Esophagus squamous epithelium (tissue), 5 donors: ENCODE measurements at places on chromosomes 5 and 9.

DNA sequence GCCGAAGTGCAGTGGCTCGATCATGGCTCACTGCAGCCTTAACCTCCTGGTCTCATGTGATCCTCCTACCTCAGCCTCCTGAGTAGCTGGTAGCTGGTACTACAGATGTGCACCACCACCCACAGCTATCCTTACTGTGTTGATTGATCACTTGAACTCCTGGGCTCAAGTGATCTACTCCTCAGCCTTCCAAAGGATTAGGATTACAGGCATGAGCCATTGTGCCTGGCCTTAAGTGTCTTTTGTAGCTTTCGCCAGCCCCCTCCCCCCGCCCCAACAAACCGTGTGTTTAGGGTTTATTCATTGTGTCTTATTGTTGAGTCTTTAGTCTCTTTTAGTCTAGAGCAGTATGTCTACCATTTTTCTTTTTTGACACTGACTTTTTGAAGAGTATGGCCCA, 33.1 kb downstream of the SPIN1 start:
- no peak for DNase-seq

DNA sequence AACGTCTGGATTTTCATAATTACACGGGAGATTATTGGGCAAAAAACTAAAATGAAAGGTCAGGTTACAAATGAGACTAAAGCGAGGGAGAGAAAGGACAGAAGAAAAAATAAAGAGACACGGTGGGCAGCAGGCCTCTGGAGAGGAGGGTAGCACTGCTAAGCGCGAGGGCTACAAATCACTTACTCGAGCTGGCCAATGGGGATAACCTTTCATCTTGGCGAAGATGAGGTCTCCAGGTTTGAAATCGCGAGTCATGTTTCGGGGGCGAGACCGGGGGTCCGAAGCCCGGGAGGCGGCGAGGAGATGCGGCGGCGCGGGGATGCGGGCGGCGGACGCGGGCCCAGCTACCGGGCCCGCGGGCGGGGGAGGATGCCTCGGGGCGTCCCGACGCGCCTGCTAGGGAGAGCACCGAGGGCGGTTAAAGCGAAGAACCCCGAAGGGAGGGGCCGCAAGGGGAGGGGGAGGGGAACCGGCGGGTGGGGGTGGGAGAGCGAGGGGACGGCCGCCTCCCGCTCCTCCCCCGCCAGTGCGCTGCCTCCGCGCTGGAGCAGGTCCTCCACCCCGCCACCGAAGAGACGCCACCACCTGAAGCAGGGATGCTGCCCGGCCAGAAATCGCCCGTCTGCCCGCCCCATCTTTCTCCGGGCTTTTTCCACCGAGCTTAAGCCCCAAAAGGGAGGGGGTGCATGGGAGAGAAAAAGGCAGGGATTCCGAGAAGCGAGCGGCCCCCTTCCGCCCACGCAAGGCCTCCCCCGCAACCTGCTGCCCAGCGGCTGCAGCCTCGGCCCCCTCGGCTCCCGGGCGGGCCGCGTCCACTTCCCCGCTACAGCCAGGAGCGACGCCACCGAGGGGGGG, 610 bp downstream of the PSIP1 start:
- no peak for DNase-seq

DNA sequence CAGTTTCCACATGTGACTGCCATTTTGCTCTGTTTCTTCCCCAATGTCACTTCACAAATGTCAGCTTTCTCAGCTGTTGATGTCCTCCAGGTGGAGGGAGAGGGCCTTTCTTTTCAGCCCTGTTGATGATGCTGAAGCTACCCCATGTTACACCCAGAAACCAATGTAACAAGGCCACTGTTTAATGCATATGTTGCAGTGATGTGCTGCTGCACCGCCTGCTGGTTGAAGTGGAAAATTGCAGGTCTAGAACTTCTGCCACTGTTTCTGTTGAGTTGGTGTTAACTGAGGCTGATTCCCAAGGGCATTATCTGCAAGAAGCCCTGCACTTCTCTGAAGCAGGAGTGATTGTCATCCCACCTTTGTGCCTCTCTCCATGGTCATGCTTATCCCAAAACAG, 428.4 kb downstream of the KDM4C start:
- no peak for DNase-seq

DNA sequence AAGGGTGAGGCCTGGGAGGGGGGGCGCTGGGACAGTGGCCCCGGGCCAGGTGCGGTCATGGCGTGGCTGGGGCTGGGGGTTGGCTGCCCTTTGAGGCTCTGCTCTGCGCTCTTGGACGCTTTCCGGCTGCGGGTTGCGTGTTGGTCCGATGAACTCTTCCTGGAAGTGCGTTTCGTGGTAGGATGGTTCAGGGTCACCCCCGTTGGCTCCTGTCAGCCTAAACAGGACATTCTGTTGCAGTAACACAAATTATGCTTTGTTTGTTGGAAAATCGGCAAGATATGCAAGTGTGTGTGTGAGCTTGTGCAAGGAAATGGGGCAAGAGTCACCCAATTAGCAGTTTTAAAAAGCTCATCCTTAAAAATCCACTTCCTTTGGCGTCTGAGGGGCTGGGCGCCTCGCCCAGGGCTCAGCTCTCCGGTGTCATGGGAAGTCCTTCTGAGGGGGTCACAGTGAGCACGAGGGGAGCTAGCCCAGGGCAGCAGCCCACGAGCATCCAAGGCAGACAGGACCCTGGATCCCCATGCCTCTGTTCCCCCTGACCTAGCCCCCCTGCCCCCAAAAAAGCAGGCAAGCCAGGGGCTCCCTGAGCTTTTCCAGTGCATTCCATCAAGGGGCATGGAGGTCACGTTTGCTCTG, 22.2 kb upstream of the RNU6ATAC start:
- DNase-seq = no peak

DNA sequence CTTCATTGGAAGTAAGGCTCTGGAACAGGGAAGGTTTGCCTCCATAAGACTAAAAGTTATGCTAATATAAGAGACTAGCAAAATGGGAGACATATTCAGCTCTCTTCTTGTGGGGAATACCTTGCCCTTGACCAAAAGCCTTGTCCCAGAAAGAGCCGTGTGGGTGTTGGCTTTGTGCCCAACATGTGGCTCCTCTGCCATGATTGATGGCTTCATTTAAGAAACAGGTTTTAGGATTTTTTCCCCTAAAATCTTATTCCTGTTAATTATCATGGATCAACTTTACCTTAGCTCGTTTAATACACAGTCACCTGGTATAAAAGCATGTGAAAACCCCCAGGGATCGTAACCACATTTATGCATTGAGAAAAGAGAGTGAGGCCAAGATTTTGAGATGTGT, 38.9 kb downstream of the DOCK8 start:
- DNase-seq = no peak

DNA sequence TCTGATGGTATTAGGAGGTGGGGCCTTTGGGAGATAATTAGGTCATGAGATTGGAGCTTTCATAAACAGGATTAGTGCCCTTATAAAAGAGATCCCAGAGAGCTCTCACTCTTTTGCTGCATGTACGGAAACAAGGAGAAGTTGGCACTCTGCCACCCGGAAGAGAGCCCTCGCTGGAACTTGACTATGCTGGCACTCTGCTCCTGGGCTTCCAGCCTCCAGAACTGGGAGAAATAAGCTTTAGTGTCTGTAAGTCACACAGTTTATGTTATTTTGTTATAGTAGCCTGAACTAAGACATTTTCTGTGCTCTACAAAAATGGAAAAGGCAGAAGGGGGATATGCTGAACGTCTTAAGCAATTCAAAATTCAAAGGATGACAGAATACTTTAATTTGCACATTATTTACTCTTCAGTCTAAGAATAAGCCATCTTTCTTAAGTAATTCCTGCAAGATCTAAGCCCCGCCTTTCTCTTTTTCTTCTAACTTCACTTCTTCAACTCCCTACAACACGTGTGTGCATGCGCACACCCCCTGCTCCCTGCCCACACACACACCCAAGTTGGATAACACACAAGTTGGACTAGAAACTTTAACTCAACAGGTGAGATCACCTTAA, 17.3 kb downstream of the NFIB start:
- no peak for DNase-seq

GRCh38 chr5:148179234-148179824, 11.0 kb downstream of the SPINK14 start:
- no peak for DNase-seq
